Activated T-cell treated with anti-CD3 and anti-CD28 coated beads, Interleukin-2, amount 50 U/mL, for 4 hours (primary cell): ENCODE measurements at places on chromosomes 2 and 18.

DNA sequence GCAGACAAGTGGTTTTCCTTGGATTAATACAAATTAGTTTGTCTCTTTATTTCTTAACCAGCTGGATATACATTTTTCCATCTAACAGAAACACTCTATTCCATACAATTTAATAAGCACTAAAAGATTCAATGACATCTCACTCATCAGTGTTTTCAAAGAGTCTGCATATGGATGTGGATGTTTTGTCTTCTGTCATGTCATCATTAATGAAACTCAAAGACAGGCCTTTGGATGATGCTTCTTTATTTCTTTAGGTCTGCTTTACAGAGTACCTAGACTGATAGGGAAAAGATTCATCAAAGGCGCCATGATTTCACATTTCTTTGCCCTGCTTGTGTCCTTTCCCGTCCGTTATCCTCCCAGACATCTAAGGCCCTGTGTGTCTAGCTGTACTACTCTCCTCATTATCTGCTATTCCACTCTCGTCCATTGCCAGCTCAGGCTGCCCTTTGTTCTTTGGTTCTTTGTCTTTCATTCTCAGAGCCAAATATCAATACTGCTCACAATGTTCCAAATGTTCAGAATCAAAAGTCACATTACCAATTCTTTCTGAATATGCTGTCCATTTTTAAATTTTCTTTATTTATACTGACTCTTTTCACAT lies 232.3 kb upstream of the CHAC2 start:
- no peak for DNase-seq

GRCh38 chr2:99403524-99403923 lies 66.3 kb downstream of the EIF5B start:
- DNase-seq, result no peak

DNA sequence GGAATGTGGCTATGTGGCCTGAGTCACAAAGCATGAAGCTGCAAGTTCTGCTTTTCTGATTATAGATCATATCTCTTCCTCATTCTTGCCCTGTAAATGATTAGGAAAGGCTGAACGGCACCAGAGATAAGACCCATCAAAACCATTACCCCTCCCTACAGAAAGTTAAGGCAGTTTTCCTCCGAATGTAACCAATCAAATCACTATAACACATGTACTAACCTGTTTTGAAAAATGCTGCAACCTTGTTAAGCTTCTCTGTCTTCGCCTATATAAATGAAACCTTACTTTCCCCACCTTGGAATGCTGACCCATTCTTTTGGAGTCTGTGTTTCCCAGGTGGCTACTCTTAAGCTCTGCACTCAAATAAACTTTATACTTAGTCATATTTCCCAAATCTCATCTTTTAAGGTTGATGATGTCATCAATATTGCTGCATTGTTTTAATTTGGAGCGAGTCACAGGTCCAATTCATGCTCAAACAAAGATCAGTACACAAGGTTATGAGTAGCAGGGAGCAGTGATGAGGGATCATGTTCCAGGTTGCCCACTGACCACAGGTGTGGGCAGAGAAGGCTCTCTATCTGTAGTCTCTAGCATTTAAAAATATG lies 662.3 kb downstream of the IRS1 start:
- no peak for DNase-seq

- DNase-seq, result no peak
Observed at GRCh38 chr2:8059255-8059654, 622.6 kb upstream of the ID2 start.

GRCh38 chr18:48077291-48077690 lies 146.8 kb upstream of the SMAD2 start:
- DNase-seq, result no peak

GRCh38 chr2:179252423-179252822 lies 12.2 kb downstream of the SESTD1 start:
- DNase-seq, result no peak

GRCh38 chr2:240916571-240917008 lies 10.5 kb downstream of the CROCC2 start:
- no peak for DNase-seq

GRCh38 chr2:10000541-10000940 lies 42.8 kb upstream of the KLF11 start:
- no peak for DNase-seq

GRCh38 chr2:168798888-168799410 lies 3.5 kb upstream of the NOSTRIN start:
- DNase-seq, result no peak

GRCh38 chr2:212387146-212387545 lies 151.5 kb downstream of the ERBB4 start:
- no peak for DNase-seq

DNA sequence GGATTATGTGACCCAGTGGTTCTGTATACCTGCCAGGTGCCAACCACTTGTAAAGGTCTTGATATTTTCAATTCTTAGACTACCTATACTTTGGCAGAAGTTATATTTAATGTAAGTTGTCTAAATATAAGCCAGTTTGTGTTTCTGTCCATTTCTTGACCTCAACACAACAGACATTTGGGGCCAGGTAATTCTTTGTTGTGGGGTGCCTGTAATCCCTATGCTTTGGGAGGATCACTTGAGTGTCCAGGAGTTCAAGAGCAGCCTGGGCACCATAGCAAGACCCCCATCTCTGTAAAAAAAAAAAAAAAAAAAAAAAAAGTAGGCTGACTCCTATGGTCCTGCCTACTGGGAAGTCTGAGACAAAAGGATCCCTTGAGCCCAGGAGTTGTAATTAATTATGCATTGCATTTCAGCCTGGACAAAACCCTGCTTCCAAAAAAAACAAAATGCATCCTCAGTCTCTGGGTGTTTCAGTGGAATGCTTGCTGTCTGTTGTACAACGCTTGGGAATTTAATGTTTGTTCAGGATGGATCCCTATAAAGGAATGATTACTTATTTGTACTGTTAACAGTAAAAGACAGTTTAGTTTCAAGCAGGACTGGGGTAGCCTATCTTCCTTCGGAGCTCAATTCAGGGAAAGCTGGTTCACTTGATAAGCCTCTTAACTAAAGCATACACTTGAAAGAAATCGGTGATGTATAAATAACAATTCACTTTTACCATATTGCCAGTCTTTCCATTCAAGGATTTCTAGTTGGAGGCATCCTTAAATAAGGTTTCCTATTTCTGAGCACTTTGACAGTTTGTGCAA lies 3.4 kb downstream of the RPS27A start:
- DNase-seq, result no peak

DNA sequence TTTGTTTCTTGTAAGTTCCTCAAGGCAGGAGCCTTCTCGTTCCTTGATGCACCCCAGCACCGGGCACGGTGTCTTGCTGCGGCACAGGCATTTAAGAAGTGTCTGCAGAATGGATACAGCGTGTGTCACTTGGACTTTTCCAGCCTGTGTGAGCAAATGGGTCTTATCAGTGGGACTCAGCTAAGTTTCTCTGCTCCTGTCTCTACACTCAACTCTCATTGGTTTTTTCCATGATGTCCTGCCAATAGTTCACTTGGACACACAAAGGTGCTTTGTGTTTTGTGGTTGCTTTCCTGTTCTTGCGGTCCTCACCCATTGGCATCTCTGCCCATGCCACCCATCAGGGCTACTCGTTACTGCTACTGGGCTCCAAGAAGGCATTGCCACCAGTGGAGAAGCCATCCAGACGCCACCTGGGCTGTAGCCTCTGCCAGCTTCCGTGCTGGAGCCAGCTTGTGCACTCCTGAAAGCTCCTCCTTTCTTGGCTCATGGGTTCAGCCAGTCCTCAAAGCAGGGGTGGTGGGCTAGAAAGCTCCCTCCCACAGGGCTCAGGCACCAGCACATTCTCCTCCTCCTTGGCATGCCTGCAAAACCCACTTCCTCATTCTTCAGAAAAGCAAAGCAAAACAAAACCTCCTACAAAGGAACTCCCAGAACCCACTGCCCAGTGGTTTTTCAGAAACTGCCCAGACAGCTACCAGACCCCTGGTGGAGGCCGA lies 41.4 kb downstream of the IL1R2 start:
- no peak for DNase-seq

DNA sequence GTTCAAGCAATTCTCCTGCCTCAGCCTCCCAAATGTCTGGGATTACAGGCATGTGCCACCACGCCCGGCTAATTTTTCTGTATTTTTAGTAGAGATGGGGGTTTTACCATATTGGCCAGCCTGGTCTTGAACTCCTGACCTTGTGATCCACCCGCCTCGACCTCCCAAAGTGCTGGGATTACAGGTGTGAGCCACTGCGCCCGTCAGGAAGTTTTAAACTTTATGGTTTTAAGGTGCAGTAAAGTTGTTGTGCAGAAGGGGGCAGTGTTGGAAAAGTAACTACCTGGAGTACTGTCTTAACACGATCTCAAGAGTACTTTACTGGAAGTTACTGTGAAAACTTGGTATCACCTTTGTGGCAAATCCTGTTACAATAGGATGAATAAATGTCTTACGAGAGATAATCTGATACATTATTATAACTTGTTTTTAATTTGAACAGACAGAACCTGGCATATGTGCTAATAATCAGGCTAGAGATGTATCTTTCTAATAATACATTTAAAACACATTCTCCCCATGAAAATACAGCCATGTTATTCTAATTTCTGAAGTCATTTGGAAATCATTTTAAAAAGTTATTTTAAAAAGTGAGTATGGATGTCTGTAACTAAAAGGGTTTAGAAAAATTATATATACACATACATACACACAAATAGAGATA lies 10.8 kb downstream of the SPDYA start:
- DNase-seq, result peak; percentile 48

DNA sequence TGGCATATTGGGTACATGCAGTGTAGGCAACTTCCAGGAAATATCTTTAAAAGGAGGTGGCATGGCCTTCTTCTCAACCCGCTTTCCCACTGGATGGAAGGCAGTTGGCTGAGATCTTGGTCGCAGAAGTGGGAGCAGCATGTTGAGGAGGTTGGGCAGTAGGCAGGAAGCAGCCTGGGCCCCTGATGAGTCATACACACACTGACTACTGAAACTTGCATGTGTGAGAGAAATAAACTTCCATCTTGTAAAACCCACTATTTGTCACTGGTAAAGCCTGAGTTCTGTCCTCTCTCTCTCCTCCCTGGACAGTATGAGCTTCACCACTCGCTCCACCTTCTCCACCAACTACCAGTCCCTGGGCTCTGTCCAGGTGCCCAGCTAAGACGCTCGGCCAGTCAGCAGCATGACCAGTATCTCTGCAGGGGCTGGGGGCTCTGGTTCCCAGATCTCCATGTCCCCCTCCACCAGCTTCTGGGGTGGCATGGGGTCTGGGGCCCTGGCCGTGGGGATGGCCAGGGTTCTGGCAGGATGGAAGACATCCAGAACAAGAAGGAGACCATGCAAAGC lies 233.8 kb upstream of the SPRED2 start:
- no peak for DNase-seq

- DNase-seq, result no peak
Observed at GRCh38 chr2:43481927-43482542, 113.8 kb downstream of the THADA start.

DNA sequence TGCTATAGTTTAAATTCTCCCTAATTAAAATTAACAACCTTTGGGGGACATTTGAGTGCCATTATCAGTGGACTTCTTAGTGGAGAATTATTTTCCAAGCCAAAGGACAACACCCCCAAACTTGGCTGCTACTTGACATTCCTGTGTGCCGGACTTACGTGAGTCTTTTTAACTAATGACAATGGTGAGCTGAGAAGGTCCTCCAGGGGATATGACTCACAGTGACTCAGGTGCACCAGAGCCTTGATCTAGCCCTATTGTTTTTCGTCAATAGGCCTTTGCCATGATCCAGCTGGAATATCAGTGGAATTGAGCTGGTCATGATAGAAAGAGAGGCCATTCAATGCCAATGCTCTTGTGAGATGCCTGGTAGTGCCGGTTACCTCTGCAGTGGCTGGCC lies 118.1 kb upstream of the CXCR4 start:
- DNase-seq, result no peak

DNA sequence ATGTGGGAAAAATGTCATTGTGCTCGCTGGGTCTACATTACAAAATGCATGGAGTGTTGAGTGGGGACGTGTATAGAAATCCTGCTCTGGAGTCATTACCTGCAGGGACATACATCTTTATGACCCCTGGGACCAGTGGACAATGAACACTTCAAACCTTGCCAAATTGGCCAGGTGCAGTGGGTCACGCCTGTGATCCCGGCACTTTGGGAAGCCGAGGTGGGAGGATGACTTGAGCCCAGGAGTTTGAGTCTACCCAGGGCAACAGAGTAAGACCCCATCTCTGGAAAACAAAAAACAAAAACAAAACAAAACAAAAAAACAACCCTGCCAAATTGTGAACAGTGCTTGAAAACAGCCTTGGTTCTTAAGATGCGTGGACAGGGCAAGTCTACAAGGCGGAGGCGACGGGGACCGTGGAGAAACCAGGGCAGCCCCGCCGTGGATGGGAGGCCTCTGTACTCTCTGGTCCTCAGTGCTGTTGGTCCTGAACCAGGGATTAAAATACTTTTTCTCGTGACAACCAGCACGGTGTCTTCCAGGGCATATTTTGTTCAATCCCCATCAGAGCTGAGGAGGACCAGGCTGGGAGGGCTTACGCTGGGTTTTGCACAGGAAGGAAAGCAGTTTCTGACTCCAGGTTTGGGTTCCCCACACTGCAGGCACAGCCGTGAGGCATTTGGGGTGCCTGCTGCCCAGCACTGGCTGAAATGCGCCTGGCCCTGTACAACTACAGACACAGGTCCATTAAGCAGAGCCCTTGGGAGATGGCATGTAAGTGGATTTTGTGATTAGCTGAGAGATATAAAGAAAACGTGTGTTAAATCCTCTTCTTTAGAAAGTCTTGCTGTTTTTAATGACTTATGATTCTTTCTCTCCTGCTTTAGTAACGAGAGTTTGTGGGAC lies 13.7 kb downstream of the COLEC11 start:
- no peak for DNase-seq

GRCh38 chr2:146317959-146318358 lies 1526.9 kb upstream of the ACVR2A start:
- DNase-seq, result no peak

- no peak for DNase-seq
Observed at GRCh38 chr2:225738735-225739134, 339.2 kb downstream of the NYAP2 start.
